Fibroblast of skin of right quadriceps (primary cell): ENCODE measurements at places on chromosomes 3 and 15.

DNA sequence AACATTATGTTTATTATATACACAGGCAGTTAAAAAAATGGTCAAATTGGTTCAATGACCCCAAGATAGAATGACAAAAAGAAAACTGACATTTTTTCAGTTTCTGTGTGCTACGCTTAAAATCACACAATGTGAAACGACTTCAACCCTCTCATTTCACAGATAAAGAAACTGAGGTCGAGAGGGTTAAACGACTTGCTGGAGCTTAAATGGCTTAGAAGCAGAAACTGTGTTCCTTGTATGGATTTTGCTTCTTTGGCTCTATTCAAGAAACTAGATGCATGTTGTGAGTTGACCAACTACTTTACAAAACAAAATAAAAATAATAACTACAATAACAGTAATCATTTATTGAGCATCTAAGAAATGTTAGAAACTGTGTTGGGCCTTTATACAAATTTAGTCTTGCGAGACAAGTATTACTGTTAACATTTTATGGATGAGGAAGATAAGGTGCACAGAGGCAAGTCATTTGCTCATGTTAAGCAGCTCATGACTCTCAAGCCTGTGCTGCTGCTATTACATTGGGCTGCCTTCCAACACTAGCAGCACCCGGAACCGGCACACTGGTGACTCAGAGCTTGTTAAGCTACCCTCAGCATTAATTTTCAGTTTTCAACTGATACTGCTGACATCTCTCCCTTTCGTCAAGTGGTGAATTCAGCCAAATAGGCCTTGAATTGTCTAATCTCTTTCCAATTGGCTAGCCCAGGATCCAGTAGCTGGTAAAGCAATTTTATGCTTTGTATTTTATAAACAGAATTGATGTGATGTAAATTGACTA, 487.6 kb downstream of the NAALADL2 start:
- DNase-seq = peak; percentile 94

GRCh38 chr3:112375117-112375516, 42.2 kb downstream of the CD200 start:
- DNase-seq = no peak

DNA sequence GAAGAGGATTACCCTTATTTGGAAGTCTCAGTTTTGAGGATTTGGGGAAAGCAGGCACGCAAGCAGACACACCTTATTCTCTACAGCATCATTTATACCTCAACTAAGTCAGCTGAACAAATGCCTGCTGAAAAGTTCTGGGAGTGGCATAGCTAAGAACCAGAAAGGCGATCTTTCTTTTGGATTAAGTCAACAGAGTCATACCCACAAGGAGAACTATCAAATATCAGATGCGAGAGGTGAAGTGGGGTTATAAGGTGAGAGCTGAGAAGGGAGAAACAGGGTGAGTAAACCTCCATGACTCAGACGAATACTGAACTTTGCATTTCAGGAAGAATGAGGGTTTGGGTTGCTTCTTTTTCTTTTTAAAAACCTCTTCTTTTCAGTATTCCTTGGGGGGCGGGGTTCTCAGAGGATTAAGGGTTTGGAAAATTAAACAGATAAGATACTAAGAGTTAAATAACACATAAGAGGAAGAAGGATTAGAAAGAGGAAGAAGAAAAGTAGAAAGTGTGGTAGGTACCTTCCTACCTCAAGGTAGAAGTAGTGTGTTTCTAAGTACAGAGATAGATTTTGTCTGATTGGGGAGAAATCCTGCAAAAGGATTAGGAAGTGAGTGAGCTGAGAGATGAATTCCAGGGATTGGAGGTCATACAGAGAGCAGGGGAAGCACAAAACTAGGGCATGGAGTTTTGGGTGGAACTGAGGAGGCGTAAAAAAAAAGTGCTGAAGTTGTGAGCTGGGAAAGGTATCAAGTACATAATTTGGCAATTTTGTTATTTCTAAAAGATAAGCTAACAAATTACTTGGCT, 41.3 kb upstream of the ICE2 start:
- peak; percentile 42 for DNase-seq

- no peak for DNase-seq
These were observed 1238.2 kb downstream of the ROBO1 start for GRCh38 chr3:78529601-78530000.

- DNase-seq = no peak
These were observed 7.7 kb downstream of the CCDC54 start for GRCh38 chr3:107384907-107385306.

DNA sequence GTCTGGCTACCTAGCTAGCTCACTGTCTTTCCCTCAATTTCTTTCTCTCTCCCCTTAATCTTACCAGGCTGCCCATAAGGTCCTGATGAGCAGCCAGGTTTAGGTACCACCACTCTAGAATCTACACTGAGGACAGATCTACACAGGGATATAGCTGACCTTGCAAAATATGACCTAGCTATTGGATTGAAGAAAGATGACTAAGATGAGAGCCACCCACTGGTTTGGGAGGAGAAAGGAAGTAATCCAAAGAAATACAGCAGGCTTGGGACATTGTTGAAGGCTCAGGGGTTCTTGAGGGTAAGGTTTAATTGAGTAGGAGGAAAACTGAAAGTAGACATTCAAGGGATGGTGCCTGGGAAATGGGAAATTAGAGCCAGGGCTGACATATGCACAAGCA, 142.0 kb upstream of the TMC3 start:
- DNase-seq = peak; percentile 26

DNA sequence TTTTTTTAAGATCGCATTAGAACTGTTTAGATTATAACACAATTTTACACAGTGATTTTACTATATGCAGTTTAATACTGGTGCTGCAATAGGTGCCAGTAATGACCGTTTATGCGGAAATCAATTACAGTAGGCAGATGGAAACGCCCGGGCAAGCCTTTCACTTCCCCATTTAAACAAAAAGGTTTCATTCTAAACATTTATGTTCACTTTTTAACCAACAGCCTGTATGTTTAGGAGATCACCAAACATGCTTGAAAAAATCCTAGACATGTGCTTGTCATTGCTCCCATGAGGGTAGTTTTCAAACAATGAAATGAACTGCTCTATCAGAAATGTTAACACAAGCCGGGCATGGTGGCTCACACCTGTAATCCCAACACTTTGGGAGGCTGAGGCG, 2.7 kb downstream of the BNIP2 start:
- no peak for DNase-seq

DNA sequence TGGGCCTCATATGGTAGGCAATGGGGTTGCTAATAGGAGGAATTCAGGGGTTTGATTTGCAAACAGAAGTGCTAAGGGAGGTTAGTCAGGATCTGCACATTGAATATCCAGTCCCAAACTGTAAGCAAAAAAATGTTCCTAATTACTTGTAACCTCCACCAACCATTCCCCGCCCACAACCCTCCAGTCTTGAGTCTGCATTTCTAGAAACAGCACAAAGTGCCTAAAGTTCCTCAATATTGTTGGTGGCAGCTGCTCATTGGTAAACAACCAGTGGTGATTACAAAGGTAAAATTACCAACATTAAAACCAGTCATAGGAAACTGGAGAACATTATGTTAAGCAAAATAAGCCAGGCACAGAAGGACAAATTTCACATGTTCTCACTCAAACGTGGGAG, 18.9 kb downstream of the HDC start:
- DNase-seq = no peak

- DNase-seq = no peak
These were observed 97.3 kb upstream of the ARHGEF3 start for GRCh38 chr3:56899078-56899477.

DNA sequence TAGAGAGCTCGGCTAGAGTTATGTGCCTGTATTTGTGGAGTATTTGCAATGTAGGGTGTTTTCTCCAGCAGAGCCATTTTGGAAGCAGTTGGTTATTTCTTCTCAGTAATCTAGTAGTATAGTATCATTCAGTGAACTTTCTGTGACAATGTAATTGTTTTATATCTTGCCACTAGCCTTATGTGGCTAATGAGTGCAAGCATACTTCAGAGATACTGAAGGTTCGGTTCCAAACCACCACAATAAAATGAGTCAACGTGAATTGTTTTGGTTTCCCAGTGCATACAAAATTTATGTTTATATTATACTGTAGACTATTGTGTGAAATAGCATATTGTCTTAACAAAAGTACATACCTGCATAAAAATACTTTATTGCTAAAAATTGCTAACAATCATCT, 286.9 kb upstream of the TBL1XR1 start:
- no peak for DNase-seq

DNA sequence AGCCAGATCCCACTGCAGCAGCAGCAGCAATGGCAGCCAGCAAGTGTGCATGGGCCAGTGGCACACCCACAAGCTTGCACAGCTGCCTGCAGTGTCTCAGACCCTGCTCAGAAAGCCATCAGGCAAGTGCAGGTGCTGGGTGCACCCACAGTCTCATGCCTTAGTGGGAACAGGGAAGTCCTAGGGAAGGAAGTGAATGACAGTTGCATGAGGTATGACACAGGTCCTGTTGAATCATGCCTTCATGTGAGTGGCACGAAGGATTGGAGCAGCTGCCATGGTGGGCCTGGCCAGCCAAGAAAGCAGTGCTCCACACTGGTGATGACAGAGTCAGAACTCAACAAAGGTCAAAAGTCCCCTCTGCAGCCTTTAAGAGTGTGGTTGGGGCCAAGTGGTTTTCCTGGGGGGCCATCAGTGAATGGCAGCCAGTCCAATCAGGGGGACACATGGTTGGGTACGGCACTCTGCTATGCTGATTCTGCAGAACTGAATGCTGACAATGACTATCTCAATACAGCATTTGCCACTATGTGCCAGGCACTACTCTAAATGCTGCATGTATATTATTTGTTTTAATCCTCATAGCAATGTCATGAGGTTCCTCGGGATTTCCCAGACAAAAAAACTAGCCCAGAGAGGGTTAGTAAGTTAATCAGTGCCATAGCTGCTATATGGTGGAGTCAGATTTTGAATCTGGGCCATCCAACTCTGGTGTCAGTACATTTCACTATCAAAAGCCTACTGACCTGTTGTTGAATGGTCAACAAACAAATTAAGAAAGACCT, 94.3 kb downstream of the AQP9 start:
- no peak for DNase-seq

DNA sequence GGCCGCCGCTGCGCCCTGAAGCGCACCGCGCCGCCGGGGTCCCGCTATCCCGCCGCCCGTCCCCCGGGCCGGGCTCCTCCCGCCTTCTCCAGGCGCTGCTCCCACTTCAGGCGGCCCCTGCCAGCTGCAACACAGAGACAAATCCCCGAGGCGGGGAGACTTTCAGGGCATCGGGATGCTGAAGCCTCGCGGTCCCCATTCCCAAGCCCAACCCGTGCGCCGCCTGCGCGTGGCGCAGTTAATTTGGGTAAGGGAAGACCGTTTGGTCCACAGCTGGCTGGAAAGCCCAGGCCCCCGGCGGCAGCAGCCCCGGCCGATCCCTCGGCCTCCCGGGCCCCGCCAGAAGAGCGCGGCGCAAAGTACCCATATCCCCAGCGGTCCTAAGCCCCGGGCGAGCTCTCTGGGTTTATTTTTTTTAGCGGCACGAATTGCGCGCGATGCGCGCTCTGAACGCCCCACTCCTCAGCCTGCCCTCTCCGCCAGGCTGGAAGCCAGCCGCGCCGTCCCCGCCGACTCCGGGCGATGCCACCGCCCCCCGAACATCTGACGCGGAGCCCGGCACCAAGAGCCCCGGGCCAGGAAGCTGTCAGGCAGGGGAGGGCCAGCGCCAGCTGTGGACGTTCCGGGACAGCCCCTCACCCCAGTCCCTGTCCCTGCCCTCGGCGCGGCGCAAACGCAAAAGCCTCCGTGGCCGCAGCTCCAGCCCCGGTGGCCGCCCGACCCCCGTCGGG, 517 bp downstream of the FBN1 start:
- peak; percentile 64 for DNase-seq

DNA sequence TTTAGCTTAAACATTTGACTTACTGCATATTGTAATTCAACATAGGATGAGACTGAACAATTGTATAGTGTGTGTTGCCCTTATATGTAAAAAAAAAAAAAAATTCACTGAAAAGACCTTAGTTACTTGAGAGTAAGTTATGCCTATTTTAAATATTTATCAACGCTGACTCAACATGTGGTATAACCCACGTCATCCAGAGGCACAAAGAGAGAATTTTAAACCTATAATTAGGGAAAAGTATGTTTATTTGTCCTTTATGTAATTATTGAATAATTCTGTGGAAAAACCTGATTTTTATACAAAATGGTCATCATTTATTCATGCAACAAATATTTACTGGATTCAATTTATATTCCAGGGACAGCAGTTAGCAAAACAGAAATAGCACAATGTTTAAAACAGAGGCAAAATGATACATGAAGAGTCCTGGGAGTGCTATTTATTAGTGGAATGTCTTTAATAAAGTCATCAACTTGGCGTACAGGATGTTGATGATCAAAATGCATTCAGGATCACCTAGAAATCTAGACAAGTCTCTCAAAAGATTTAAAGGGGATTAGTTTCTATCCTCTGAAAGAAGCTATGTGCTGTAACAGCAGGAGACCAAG, 223.7 kb downstream of the PCCB start:
- peak; percentile 71 for DNase-seq

- DNase-seq = peak; percentile 82
These were observed 49.7 kb downstream of the SEMA5B start for GRCh38 chr3:122977746-122978466.

DNA sequence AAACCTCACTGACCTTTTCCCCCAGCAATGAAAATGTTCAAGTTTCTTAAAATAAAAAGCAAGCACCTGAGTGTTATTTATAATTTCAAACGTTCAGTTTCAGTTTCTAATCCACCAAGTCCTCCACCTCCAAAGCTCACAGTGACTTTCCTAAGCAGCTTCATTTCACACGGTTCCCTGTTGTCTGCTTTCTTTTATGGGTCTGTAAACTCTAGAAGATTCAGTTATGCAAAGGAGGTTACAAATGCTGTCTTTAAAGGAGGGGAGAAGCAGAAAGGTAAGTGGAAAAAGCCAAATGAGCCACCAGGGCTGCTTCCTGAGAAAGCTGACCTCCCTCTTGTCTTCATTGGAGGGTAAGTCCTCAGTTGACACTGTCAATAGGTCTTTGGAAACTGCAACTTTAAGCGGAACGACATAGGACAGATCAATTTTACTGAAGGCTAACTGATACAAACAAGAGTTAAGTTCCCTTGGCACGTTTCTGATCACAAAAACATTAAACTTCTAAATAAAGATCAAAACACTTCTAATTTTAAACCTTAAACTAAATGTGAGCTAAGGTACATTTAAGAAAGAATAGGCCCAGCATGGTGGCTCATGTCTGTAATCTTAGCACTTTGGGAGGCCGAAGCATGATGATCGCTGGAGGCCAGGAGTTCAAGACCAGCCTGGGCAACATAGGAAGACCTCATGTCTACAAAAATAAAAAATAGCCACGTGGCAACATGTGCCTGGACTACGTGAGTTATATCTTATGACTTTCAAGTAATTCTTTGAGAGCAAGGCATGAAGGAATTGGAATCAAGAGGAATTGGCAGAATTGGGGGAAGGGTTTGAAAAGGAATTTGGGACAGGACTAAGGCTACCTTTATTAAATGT, 151.9 kb upstream of the UBE2E1 start:
- DNase-seq = no peak

GRCh38 chr3:15014606-15015328, 50.3 kb downstream of the MRPS25 start:
- DNase-seq = no peak
